ENCODE measurements at places on chromosomes 13 and 19.
A peak's percentile ranks its signal among the peaks of the same experiment; 100 is the strongest.

GRCh38 chr13:29594303-29594709, 1.2 kb downstream of the SLC7A1 start:
- DNase-seq: peak; percentile 18

DNA sequence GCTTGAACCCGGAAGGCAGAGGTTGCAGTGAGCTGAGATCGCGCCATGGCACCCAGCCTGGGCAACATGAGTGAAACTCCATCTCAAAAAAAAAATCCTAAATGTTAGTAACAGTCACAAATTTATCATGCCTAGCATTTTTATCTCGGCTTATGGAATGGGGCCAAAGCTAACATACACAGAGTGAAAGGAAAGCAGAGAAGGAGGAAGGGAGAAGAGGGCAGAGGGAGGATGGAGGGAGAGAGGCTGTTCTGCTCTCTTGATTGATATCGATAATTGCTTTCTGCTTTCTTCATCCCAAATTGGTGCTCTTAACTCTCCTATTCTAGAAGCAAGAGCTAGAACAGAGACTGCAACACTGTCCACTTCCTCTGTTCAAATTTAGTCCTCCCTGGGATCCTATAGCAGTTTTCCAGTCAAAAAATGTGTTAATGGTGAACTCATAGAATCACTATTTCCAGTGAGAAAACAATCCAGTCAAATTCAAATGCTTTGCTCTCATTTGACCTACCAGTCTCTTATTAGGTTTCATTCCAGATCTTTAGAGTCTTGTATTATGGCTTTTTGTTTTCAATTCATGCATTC, 15.8 kb upstream of the TUBGCP3 start:
- DNase-seq: no peak

GRCh38 chr13:97659602-97660001, 225.6 kb downstream of the RAP2A start:
- no peak for DNase-seq

- no peak for DNase-seq
These were observed 25.4 kb downstream of the ZNF90 start for GRCh38 chr19:20103091-20103740.

DNA sequence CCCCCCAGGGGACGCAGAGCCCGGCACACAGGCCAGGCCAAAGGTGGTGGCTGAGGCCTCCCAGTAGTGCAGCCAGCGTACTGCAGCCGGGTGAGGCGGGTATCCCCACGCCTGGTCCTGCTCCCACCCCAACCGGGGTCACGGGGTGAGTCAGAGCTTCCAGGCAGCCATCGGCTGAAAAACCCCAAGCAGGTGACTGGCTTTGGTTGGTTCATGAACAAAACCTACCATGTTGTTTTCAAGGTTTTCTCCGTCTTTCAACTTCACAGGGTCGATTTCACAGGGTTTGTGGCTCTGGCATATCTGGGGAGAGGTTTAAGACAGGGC, 42.1 kb upstream of the C13orf46 start:
- DNase-seq: no peak

DNA sequence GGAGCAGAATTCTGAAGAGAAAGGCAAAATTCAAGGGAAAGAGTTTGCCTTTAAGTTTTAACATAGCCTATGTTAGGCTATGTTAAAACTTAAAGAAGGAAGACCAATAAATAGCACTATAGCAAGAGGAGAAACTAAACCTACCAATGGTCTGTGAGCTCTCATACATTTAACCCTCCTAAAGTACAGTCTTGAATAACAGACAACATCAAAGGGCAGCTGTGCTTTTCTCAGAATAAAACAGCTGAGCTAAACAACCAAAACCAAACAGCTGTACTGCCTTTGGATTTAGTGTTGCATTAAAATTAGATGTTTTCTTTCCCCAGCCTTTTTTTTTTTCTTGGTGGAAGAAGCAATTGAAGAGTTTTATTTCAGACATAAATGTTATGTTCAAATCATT, 34.0 kb downstream of the KLF5 start:
- no peak for DNase-seq

GRCh38 chr13:56561327-56561726, 579.4 kb upstream of the PRR20A start:
- DNase-seq: no peak

GRCh38 chr13:20177049-20177831, 15.5 kb downstream of the GJB2 start:
- no peak for DNase-seq

- no peak for DNase-seq
These were observed 558.2 kb downstream of the SLITRK6 start for GRCh38 chr13:85241060-85241459.

DNA sequence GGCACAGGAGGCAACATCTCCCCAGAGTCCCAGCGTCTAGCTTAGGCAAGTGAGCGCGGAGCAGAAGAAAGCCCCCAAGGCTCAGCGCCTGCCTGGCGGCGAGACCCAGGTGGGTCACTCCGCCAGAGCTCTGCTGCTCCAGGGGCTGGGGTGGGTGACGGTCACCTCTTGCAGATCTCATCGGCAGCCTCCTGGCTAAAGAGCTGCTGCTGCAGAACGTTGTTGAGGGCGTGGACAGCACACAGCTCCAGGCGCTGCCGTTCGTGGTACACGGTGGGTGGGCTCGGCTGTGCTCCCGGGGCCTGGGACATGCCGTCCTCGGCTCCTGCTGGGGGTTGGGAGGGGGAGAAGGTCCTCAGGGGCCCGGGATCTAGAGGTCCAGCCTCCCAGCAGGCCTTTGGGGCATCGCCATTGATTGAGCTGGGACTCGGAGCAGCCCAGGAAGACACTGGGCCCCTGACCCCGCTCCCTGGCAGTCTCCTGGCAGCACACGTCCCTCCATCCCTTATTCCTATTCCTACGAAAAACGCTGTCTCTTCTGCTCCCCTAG, 795 bp downstream of the JOSD2 start:
- no peak for DNase-seq

DNA sequence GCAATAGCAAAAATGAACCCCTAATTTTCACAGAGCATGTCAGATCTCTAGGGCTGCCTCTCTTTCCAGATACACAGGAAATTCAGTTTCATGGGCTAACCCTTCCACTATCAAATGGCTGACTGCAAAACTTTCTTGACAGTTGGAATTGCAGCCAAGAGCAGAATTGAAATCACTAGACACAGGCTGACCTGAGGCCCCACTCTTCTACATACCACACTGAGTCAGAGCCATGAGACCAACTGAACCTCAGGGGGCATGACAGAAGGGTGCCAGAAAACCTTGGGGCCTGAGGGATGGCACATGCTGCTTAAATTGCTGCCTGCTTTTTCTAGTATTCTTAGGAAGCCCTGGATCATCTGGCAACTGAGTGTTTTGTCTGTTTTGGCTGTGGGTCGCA, 1.7 kb upstream of the DLEU7 start:
- DNase-seq: no peak

Data from CD8-positive, alpha-beta memory T cell (primary cell).